ENCODE measurements at places on chromosomes 5 and 9.

GRCh38 chr5:163712011-163712410 lies 206.6 kb downstream of the MAT2B start:
- no peak for DNase-seq

- no peak for DNase-seq
Observed at GRCh38 chr9:121564504-121565260, 65.0 kb upstream of the GGTA1 start.

GRCh38 chr9:99851500-99851822 lies 29.8 kb downstream of the NR4A3 start:
- DNase-seq: no peak

- DNase-seq: no peak
Observed at GRCh38 chr9:22683700-22684075, 237.1 kb downstream of the DMRTA1 start.

DNA sequence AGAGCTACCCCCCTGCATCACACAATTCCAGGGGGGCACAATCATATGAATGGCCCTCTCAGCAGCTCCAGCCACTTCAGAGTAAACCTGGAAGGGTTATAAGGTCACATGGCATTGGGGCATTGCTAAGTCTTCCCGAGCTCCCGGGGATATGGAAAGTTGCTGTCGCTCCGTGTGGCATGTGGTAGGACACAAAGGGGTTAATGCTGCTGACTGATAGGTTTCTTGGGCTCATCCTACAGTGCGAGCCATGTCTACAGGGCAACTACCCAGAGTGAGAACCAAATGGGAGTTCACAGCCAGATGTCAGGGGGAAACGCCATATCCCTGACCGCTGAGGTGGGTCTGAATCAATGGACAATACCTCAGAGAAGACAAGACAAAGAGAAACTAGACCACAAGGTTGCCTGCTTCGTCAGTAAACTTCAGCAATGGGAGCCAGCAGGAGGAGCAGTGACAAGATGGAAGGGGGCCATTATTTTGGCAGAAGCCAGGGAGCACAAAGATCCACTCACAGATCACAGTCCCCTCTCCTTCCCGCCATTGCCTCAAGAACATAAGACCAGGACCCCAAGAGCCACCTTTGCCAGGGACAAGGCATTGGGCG lies 52.4 kb upstream of the SHISAL2B start:
- no peak for DNase-seq

GRCh38 chr5:148176480-148176879 lies 8.1 kb downstream of the SPINK14 start:
- DNase-seq: no peak

DNA sequence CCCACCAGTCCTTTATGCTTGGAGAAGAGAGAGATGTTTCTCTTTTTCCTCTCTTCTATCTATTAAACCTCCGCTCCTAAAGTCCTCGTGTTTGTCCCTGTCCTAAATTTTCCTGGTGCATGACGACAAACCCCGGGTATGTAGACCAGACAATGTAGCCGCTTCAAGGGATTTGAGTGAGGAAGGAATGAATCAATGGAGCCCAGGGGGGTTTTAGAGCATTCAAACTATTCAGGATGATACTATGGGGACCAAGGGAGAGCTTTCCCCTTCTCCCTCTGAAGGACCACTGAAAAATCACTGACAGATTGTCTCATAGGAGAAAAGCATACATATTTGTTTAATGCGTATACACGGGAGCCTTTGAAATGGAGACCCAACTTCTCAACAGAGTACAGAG lies 18.4 kb downstream of the CEL start:
- DNase-seq: no peak

DNA sequence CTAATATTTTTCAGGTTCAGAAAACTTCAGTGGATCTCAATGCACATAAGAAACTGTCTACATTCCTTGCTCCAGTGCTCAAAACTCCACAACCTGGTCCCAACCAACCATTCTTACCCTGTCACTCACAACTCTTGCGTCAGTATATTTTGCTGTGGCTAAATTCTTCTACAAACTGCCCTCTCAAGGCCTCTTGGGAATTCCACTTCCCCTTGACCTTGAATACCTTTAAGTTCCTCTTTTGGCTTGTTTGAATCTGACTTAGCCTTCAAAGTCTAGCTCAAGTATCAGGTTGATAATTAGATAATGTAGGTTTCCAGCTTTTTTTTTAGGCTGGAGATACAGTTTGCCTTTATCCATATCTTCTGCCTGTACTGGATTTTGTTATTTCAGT lies 128.3 kb downstream of the SLF1 start:
- no peak for DNase-seq

DNA sequence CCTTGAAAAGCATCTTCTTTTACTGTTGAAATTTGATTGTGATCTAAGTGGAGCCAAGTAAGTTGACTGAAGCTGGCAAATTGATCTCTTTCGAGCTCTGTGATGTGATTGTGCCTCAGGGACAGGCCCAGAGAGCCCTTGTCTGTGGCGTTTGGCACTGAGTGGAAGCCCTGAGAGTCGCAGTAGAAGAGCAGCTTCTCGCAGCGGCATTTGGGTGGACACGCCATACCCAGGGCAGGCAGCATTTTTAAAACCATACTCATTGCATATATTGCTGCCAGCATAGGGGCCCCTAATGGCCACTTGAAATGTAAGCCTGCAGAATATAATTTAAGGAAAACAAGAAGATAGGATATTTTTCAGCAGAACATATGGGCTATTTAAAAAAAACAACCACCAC lies 894 bp downstream of the LRRTM2 start:
- no peak for DNase-seq

DNA sequence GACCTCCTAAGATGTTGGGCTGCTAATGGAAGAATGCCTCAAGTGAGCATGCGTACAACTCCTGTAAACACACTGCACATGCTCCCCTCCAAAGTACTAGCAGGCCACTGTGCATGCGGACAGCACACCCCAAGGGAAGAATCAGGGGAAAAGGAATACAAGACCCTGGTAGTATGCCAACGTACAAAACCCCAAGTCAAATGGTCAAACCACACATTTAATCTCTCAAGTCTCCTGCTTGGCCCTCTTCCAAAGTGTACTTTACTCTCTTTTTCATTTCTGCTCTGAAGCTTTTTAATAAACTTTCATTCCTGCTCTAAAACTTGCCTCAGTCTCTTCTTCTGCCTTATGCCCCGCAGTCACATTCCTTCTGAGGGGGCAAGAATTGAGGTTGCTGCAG lies 466.4 kb downstream of the DMRTA1 start:
- no peak for DNase-seq

- DNase-seq: no peak
Observed at GRCh38 chr5:3595006-3595961, at the start of gene IRX1. TSS of gene IRX1 (plus strand) at chr5:3595832. CDS start at chr5:3596106, 274 bp downstream.

- DNase-seq: no peak
Observed at GRCh38 chr5:78896132-78896531, 89.0 kb downstream of the ARSB start.

- DNase-seq: no peak
Observed at GRCh38 chr9:97748525-97748924, 51.4 kb upstream of the XPA start.

DNA sequence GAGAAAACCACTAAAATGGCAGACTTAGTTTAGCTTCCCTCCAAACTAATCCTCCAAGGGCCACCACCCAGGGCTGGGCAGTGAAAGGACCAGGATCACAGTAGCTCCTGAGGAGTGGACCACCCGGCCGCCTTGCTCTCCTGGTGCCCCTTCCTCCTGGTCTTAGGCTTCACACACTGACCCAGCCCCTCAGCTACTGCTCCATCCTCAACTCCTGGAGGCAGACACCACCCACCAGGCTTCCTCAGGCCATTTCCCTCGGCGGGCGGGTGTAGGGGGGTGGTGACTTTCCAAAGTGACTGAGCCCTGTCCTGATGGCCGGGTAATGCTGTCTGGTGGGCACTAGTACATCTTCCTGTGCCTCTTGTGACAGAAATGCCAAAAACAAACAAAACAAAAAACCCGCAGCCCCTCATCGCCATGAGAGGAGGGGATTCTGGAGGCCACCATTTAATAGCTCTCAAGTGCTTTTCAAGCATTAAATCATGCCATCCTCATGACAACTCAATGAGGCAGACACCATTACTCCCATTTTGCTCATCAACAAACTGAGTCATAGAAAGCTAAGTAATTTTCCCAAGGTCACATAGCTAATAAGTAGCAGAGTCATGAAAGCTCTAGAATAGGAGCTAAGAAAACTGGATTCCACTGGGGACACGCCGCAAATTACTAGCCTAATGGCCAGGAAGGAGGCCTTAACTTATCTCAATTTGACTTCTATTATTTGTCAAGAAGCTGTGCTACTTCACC lies 91.3 kb upstream of the LRRTM2 start:
- DNase-seq: no peak

GRCh38 chr9:90307891-90308290 lies 334.7 kb downstream of the DIRAS2 start:
- DNase-seq: no peak

- no peak for DNase-seq
Observed at GRCh38 chr9:22142671-22143070, 133.6 kb upstream of the CDKN2B start.

- no peak for DNase-seq
Observed at GRCh38 chr9:24602693-24603352, 57.1 kb upstream of the IZUMO3 start.

DNA sequence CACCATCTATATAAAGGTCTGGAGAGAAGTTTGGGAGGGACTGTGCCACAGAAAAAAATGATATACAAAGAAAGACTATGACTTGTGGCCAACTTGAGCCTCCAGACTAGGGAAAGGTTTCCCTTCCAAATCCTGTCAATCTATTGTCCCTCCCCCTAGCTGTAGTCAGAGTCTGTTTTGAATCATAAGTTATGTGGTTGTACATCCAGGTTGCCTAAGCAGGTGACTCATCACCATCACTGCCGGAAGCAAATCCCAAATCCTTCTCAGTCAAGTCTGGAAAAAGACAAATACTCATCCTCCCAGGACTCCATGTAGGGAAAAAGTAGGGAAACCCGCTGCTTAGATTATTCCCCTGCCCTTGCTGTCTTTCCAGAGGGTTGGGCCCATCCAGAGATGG lies 235.7 kb downstream of the CDK5RAP2 start:
- no peak for DNase-seq

GRCh38 chr5:143979044-143979690 lies 167.2 kb downstream of the HMHB1 start:
- no peak for DNase-seq

GRCh38 chr5:113527746-113528145 lies 14.3 kb downstream of the YTHDC2 start:
- DNase-seq: no peak

- no peak for DNase-seq
Observed at GRCh38 chr9:33466565-33467495, 6.9 kb downstream of the NOL6 start.

- no peak for DNase-seq
Observed at GRCh38 chr9:112091810-112092209, 83.3 kb downstream of the SUSD1 start.

All from cortex of kidney (tissue), 1 donor.